Right atrium auricular region (tissue), 2 donors: ENCODE measurements at places on chromosomes 1 and 21.

GRCh38 chr1:30719406-30720270 lies 3.7 kb downstream of the MATN1 start:
- DNase-seq, result no peak

DNA sequence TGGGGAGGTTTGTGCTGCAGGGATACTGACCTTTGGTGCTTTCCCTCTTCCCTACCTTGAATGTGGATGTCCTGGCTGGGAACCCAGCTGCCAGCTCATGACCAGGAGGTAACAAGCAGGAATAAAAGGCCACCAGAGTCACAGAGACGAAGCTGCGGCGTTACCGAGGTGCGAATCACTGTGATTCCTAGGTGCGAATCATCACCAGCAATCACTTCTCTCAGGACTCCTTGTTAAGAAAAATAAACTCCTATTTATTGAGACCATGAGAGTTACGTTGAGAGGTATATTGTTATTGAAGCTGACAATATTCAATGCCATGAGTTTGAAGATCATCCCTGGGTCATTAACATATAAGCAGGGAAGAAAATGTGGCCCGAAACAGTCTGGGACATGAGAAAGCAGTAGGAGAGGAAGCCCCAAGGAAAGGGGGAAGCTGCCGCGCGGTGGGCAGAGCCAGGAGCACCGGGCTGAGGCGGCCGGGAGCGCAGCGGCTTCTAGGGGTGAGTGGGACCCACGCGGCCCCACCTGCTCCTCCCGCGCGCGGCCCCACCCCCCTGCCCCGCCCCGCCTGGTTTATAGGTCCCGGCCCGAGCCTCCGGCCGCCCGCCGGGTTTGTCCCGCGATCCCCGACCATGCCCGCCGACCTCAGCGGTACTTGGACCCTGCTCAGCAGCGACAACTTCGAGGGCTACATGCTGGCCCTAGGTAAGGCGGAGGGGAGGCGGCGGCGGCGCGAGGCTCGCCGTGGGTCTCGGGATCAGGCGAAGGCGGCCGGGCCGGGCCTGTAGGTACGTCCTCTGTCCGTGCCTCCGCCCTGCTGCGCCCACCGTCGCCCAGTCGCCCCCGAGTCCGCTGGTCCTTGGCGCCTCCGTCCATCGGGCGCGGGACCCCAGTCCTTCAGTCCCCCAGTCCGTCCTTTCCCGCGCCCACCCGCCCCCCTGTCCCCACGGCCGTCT lies at the start of gene RBP7:
Gene RBP7 (plus strand): TSS at position 605 of the 959 bp plus-strand sequence. CDS start 31 bp downstream, at position 636.
- no peak for DNase-seq

DNA sequence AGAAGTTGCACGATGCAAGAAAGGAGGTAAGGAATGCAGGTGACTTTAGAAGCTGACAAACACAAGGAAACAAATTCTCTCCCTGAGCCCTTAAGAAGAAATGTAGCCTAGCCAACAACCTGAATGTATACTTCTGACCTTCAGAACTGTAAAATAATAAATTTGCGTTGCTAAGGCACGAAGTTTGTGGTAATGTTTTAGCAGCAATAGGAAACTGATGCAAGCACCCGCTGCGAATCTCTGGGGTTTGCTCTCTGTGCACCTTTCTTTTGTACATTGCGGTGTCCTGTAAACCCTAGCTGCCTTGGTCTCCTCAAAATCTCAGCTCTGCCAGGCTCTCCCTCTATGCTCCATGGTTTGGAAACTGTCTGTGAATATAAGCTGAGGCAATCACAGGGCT lies 15.1 kb downstream of the CD53 start:
- DNase-seq, result no peak

DNA sequence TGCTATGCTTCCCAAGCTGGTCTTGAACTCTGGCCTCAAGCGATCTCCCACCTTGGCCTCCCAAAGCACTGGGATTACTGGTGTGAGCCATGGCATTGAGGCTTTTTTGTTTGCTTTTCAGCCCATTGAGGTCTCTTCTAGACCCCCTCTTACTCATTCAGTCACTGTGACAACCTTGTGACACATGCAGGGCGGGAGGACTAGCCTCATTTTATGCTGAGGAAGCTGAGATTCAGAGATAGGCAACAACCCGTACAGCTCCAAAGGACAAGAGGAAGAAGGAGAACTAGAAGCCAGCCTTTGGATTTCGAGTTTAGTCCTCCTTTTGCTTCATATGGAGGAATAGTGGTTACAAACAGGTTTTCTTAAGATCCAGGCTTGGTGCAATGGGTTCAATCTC lies 83.9 kb upstream of the WDR26 start:
- no peak for DNase-seq

DNA sequence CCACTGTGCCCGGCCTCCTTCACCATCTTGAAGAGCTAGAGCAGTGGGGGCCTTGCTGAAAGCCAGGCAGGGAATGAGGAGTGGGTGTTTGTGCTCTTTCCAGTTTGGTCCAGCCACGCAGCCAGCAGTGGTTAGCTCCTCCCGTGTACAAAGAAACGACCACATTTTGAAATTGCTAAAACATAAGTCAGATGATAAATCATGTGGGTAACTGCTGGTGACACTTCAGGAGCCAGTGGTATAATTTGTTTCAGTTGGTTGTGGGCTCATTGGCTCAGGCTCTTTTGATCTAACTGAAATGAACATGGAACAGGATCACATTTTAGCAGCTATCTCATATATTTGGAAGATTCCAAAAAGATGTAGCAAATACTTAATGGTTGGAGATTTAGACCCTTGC lies 87.6 kb downstream of the MTR start:
- DNase-seq, result no peak

DNA sequence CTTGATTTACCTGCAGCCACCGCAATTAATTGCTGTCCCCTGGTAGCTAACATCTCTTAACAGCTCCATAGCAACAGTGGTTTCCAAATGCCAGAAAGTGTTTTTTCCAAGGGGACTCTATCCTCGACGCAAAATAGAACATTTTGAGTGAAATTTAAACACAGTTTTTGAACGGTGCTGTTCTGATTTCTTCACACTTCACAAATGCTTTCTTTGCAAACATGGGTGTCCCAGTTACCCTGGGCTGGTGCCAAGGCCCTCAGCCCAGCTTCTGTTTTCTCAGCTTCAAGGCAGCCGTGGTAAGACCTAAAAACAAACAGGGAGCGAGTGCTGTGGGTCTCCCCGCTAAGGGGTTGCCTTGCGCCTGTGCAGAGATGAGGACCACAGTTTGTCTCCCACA lies 147.3 kb upstream of the VAMP3 start:
- DNase-seq, result no peak

GRCh38 chr21:15729346-15729673 lies 472 bp upstream of the USP25 start:
- DNase-seq, result no peak

DNA sequence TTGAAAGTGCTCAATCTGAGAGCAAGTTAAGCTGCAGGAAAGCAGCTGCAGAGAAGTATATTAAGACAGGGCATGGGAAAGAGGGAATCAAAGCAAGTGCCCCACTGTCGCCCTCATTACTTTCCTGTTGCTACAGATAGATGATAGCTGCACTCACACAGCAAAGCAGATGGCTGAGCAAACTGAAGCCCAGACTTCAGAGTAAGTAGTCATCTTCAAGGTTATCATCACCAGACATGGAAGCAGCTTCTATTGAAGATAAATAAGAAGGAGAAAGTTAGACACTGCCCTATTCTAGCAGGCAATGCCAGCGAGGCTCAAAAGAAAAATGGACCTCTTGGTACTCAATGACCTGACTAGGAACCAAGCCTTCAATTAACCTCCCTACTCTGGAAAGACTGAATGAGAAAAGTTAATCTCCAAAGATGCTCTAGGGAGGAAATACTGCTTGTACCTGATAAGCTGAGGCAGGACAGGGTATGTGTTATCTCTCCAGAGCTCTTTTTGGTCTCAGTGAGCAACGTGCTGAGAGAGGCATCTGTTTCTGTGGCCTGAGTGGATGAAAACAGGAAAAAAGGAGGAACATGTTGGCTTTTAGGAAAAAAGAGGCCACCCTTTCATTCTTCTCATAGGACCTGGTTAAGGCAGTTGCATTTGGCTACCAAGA lies 11.1 kb upstream of the MRPL9 start:
- no peak for DNase-seq

DNA sequence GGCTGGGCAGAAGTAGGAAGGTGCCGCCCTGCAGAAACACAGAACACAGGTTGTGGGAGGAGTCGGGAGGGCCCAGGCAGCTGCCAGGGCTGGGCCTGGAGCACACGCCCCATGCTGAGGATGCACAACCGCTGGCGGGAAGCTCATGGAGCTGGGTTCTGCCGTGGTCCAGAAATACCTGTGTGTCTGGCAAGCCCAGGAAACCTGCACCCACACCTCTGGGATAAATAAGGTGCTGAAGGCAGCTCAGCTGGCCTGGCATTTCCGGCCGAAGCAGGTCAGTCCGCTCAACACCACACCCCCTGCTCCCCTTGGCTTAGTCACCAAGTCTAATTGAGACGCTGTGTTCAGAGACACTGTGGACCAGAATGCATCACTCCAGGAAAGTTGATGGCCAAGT lies 32.1 kb downstream of the CTNNBIP1 start:
- no peak for DNase-seq

GRCh38 chr1:68270951-68271350 lies 38.6 kb upstream of the WLS start:
- DNase-seq, result no peak

GRCh38 chr1:233424779-233425178 lies 97.3 kb downstream of the MAP3K21 start:
- DNase-seq, result no peak

- no peak for DNase-seq
Measured at GRCh38 chr1:225449261-225449660, 21.4 kb upstream of the LBR start.

GRCh38 chr1:231763456-231763855 lies 136.9 kb downstream of the DISC1 start:
- no peak for DNase-seq

DNA sequence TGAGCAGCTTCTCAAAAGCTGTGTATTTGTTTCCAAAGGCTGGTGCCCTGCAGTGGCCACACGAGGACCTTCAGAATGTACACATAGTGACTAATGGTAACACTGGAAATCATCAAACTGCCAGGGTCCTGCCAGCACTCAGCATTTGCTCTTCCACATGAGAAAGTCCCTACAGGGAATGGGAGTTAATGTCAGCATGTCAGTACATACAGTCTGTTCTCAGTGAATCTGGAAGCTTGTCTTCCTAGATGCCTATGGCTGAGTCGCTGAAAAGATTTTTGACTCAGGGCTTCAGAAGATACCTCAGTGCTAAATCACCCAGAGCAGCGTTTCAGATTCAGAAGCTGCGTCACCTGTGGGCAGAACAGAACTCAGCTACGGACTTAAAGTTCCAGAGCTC lies 108.2 kb downstream of the CDC7 start:
- DNase-seq, result no peak

DNA sequence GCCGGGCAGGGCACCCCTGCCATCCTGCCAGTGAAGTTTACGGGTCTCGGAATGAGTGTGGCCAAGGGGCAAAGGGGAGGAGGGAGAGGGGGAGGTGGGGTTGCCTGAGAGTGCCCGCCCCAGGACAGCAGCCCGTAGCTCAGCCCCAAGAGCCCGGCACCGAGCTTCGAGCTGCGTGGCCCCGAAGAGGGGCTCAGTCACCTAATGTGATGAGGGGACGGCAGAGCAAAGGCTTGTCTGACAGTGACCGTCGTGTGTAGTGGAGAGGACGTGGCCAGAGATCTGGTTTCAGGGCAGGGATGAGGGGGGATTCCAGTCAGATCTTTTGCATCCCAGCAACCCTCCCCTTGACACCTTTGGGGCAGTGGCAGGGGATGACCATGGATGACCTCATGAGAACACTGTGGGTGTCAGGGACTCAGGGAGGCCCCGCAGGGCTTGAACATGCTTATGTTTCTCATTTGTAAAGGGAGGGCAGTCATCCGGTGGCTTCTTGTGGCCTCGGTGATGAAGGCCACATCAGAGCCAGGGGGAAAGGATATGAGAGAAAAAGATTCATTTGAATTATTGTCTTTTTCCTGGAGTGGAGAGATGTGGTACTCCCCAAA lies 1.1 kb upstream of the TRPM2 start:
- no peak for DNase-seq

GRCh38 chr1:24501371-24502064 lies 1.1 kb upstream of the RCAN3 start:
- DNase-seq, result no peak

DNA sequence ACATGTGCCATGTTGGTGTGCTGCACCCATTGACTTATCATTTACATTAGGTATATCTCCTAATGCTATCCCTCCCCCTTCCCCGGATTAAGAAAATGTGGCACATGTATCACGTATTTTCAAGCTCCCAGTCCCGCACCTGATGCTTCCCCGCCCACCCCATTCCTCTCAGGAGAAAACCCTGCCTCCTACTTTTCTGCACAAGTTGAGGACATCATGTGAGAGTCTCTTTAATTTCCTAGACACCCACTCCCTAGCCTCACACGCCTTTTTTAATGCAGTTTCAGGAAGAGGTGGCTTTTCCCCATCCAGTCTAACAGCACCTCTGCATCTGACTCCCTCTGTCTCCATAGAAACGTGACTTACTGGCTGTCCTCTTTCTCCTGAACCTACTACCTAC lies 58.2 kb upstream of the GOLT1A start:
- no peak for DNase-seq
